ENCODE measurements at places on chromosomes 1 and 21.

GRCh38 chr1:60891281-60891680 lies 191.1 kb upstream of the NFIA start:
- no peak for DNase-seq

GRCh38 chr1:159958719-159959380 lies 4.8 kb upstream of the SLAMF9 start:
- DNase-seq, result no peak

DNA sequence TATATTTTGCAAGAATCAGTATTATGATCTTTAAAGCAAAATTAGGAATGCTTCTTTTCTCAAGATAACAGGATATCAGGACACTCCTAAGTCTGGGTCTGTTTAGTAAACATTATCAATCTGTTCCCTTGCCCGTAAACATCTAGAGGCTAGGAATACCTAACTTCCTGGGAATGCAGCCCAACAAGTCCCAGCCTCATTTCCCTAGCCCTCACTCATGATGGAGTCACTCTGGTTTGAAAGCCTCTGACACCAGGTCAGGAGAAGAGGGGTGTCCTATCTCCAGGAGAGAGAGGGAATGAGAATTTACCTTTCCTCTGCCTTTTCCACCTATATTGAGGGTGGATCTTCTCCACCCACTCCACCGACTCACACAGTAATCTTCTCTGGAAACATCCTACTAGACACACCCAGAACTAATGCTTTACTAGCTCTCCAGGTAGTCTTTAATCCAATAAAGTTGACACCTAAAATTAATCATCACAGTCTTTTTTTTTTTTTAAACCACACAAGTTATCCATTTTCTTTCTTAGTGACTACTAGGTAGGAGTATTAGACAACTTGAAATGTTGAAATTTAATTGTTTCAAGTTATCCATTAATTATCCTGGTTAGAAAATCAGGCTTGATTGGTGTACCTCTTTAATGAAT lies 659.3 kb downstream of the USP25 start:
- no peak for DNase-seq

DNA sequence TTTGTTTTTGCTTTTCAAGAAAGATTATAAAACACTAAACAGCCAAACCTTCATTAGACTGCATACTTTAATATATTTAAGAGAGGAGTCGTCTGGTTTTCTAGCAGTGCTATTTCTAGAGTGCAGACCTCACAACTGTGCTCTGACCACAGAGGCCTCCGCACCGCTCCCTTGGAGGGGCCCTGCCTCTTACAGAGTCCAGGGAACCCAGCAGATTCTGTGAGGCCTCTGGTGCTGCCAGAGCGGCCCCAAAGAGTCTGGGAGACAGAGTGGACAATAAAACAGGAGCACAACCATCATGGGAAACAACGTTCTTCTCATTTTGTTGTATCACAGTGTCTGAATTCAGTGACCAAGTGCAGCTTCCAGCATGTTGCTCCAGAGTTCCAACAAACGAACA lies 5.8 kb downstream of the ATP5PO start:
- DNase-seq, result no peak

- DNase-seq, result peak; percentile 82
Observed at GRCh38 chr1:212452323-212453155, 19.8 kb downstream of the NENF start.

GRCh38 chr1:162003830-162004215 lies 19.8 kb downstream of the OLFML2B start:
- peak; percentile 78 for DNase-seq

DNA sequence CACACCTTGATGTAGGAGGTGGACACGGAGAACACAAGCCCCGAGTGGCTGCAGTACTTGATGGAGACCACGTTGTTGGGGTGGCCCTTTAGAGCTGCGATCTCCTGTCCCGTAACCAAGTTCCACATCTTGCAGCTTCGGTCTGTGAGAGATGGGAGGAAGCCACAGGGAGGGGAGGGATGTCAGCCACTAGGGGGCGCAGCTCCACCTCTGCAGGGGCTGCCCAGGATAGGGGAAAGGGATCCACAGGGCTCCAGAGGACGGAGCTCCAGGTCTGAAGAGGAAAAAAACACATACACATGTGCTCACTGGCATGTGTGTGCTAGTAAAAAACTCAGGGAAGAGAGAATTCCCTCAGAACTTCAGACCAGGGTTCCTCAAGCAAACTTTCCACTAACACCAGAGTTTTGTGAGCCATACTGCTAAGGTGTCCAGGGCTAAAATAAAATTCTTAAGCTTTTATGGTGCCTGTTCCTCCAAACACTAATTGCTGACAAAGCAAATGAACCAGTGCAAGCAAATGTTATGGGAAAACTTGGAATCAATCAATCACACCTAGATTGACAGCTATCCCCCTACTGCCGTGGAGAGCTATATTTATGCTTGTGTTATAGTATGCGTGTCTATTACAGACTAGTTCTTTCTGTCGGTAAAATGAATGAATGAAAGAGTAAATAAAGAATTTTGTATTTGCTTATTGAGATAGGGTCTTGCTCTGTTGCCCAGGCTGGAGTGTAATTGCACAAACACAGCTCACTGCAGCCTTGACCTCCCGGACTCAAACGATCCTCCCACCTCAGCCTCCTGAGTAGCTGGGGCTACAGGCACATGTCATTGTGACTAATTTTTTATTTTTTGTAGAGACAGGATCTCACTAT lies 43.7 kb downstream of the KIF21B start:
- peak; percentile 16 for DNase-seq

DNA sequence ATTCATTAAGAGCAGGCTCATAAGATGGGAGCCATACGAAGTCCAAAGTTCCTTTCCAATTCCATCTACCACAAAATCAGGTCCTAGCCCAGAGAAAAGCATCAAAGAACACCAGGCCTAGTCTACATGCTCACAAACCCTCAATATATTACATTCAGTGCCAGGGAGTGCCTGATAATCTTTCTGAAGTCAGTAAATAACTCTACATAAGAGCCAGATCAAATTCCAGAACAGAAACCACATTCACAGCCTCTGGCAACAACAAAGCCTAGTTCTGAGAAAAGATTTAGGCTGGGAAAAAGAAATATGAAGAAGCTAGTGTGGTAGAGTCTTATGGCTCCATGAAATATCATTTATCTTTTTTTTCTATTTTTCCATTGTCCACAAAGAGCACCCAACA lies 40.5 kb upstream of the RBBP5 start:
- no peak for DNase-seq

- peak; percentile 31 for DNase-seq
Observed at GRCh38 chr1:198449727-198450433, 90.6 kb downstream of the ATP6V1G3 start.

DNA sequence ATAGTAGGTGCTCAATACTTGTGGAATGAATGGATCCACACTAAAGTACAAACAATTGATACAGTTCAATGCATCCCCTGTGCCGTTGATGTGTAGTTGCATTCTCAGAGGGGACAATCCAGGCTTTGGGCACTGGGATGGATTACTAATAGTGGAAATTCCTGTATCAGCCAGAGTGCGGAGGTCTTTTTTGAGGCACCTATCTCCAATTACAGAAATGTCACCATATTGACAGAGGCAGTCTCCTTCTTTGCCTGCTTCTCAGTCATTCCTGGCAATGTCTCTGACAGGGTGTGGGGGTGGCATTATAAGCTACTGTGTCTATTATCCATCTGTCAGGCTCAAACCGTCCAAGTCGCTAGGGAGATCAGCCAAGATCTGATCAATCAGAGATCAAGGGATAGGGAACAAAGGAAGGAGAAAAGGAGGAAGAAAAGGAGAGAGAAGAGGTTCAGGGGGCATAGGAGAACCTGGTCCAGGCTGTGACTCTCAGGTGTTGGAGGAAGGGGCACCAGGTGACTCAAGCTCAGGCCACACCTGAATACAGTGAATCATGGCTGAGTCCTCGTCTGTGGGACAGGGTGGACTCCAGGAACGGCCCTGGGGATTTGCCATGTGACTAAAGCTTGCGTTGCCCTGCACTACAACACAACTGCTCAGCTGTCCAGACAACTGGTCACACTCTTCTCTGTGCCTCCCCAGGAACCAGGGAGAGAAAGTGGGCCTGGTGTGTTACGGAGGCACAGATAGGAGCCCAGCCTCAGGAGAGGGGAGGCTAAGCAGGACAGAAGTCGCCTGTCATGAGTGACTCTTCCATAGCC lies 3.4 kb upstream of the LAMB3 start:
- no peak for DNase-seq

DNA sequence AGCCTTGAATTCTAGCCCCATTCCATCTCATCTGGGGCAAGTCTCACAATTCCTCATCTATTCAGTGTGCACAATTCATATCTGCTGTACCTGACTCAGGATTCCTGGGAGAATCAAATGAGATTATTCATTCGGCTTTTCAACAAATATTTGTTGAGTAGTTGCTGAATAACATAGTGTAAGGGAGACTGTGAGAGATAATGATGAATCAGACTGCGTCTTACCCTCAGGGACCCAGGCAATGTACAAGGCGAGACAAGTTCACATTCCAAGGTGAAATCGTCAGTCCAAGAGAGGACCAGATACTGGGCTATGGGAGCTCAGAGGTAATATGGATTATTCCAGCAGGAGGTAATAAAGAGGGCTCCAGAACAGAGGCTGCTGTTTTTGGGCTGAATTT lies 67.8 kb upstream of the SMYD2 start:
- DNase-seq, result peak; percentile 25

GRCh38 chr1:38064197-38064903 lies 17.8 kb upstream of the POU3F1 start:
- DNase-seq, result peak; percentile 84

DNA sequence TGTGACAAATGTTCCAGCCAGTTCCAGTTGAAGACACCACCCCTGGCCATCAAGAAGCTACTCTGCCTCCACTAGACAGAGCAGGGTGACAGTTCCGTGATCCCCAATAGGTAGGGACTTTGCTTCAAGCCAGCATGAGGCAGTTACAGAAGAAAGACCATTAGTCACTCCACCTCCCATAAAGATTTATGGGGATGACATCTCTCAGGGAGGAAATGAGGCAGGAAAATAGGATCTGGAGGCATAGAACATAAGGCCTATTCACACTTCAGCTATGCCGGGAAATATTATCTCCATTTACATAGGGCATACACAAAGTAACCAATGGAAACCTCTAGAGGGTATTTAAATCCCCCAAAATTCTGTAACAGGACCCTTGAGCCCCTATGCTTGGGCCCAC lies 3.5 kb upstream of the GBP7 start:
- DNase-seq, result no peak

DNA sequence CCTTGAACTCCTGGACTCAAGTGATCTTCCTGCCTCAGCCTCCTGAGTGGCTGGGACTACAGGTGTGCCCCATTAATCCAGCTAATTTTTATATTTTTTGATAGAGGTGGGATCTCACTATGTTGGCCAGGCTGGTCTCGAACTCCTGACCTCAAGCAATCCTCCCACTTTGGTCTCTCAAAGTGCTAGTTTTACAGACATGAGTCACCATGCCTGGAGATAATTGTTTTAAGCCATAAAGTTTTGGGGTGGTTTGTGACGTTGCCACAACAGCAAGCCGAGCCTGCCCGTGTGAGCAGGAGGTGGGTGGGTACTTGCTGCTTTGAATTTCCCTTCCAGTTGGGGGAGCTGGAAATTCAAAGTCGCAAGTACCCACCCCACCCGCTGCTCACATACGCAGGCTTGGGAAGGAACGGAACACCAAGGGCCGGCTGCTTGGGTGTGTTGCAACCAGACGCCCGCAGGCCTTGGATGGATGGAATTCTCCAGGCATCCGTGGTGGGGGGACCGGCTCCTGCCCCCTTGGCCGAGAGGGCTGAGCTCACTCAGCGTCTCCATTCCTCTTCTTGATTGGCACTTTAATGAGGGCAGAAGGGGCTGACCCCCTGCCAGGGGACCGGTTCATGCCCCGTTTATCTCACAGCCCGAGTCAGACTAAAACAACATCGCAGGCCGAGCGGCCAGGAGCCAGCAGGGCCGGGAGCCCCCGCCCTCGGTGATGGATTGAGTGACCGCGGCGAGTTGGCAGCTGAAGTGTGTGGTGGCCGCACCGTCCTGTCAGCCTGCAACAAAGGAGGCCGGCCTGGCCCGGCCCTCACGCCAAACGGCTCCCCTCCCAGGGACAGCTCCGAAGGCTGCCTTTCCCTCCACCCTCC lies 78.1 kb downstream of the DHRS3 start:
- peak; percentile 99 for DNase-seq

GRCh38 chr1:45568421-45568820 lies 15.4 kb upstream of the NASP start:
- DNase-seq, result no peak

- DNase-seq, result no peak
Observed at GRCh38 chr1:78825561-78825960, 175.9 kb downstream of the IFI44 start.

DNA sequence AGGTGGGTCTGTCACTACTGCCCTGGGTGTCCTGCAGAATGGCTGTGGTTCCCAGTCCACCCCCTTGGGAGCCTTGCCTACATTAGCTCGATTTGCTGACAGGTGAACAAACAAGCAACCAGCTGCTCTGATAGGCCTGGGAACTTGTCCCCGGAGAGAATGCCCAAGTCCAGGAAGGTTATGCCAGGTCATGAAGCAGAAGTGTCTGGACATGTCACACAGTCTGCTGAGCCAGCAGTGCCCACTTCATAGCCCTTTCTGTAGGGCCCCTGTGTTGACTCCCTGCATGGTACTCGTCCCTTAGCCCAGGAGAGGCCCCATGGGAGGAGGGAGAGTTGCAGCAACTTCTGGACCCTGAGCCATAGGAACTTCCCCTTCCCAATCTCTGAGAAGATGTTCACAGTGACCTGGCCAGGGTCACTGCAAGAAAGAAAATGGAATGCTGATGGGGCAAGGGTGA lies 31.0 kb downstream of the UCK2 start:
- no peak for DNase-seq

DNA sequence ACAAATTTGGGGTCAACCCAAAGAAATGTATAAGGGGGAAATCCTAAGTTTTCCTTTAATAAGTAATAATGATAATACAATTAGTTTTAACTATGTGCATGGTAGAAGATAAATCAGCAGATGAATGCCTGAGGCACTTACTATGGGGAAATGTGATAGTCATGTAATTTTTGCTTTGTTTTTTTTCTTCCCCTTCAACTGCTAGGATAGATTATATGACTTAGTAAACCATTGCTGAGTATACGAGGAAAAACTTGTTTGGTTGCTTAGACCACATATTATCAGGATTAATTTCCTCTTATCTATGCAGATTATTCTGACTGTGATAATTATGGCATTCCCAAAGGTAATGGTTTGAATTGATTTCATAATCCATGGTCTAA lies 181.1 kb downstream of the TGFB2 start:
- no peak for DNase-seq

DNA sequence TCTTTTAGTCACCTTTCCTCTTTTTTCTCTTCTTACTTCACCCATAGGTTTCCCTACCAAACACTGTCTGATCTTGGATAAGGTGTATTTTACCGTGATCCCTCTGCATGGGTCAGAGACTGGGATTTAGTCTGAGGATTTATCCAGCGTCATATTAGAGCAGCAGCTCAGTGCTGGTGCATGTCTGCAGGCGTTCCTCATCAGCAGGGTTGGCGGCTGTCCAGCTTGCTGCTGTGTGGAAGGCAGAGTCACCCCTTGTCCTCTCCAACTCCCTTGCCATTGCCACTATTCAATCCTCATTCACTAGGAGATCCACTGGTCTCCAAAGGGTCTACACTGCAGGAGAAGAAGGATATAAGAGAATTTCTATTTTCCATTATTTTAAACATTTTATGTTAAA lies 7.3 kb upstream of the FAM78B start:
- no peak for DNase-seq

GRCh38 chr1:113846391-113847035 lies 25.0 kb downstream of the PTPN22 start:
- DNase-seq, result no peak

GRCh38 chr1:151721788-151722510 lies 627 bp downstream of the RIIAD1 start:
- no peak for DNase-seq

- DNase-seq, result no peak
Observed at GRCh38 chr1:109444346-109444745, 18.1 kb upstream of the PSMA5 start.

Measured in brain microvascular endothelial cell (primary cell).